ENCODE measurements at places on chromosomes 13 and 19. TPM values are rescaled to one million over a fixed set of nuclear protein-coding genes. Genes with fewer than 3 reads are reported as not detected.

The GNG7 gene
- polyA plus RNA-seq: 3.5 TPM

The KLK14 gene
- not detected for polyA plus RNA-seq

The ZNF548 gene
- 2.2 TPM for polyA plus RNA-seq

The NECTIN2 gene
- 72.5 TPM for polyA plus RNA-seq

The NKG7 gene
- 4.7 TPM for polyA plus RNA-seq

The CCDC122 gene
- polyA plus RNA-seq: 13.0 TPM

The MYO1F gene
- polyA plus RNA-seq: 1.3 TPM

The RINL gene
- 33.2 TPM for polyA plus RNA-seq

GRCh38 chr13:33033051-33033812, 17.0 kb downstream of the KL start:
- DNase-seq: no peak

DNA sequence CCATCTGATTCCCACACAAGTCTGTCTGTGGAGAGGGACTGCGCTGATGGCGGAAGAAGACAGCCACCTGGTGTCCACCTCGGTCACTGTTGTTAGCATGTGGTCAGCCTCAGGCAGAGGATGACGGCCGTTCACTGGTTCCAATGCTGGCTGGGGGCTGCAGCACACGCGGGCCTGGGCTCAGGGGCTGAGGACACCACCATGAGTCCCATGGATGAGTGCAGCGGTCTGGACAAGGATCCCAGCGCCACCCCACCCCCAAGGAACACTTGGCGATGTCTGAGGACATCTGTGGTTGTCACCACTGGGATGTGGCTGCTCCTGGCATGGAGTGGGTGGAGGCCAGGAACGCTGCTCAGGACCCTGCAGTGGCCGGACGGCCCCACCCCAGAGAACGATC, 10.9 kb downstream of the DPP9 start:
- no peak for DNase-seq

DNA sequence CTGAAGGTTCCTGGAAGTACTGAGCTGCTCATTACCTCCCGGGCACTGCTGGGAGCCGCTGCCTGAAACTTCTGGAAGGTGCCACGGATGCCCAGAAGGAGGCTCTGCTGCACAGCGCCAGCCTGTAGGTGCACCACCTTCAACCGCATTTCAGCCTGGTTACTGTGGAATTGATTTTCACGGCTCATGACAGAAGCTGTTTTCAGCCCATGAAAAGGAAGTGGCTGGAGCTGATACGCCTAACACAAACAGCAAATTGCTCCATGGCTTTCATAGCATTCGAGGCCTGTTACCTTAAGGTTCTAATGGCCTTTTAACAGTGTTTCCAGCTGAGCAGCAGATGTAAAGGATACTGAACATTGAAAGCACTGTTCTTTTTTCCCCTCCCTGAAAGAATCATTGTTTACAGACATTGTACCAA, 22.0 kb downstream of the GPC6 start:
- peak; percentile 27 for DNase-seq

DNA sequence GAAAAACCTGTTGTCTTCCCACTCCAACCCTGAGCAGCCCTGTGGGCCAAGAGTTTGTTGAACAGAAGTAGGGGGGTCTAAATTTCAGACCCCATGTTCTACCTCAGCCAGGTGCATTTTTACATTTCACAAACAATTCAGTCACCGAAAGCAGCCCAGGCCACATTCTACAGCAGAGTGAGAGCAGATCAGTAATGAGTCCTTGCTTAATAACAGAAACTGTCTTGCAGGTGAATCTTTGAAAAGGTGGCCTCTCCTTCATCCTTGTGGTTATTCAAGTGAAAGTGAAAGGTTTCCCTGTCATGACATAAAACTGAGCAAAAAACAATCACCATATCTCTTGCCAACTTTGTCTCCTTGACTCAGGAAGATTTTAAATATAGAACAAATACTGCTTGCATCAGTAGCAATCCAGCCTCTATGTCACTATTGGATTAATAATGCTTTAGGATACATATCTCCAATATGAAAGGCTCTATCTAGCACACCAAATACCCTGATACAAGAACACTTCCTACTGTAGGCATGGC, 670.2 kb downstream of the DIAPH3 start:
- DNase-seq: no peak

- no peak for DNase-seq
Measured at GRCh38 chr19:39498798-39499642, at the start of gene DLL3. Gene DLL3, plus strand, starts transcription at chr19:39498947. Its CDS starts 28 bp downstream, at chr19:39498975.

GRCh38 chr13:68929075-68929745, 1178.4 kb upstream of the ATXN8OS start:
- DNase-seq: no peak

GRCh38 chr19:38904581-38905539, 5.1 kb downstream of the NFKBIB start:
- peak; percentile 75 for DNase-seq

GRCh38 chr19:55325172-55325571, at the start of gene TMEM150B:
Gene TMEM150B, minus strand, starts transcription at chr19:55325341. Its CDS starts 4,305 bp downstream, at chr19:55321036.
- DNase-seq: no peak

DNA sequence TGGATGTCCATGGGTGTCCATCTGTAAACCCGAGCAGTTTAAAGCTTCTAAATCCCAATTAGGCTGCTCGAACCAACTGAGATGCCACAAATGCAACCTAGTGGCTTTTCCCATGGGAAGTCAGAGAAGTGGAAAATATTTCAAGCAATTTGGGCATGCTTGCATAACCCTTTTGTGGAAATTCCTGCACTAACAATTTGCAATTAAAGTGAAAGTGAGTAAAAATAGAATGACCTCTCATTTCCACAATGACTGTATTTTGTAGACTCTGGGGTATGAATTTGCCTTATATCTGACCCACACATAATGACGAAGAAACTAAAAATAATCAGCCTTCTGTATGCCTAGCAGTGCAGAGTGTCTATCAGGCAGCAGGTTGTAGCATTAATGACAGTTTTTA, 91.8 kb upstream of the TSC22D1 start:
- DNase-seq: no peak

GRCh38 chr13:38905861-38906260, 84.8 kb downstream of the STOML3 start:
- DNase-seq: no peak

GRCh38 chr13:49113526-49114286, 106.4 kb upstream of the MLNR start:
- peak; percentile 6 for DNase-seq

DNA sequence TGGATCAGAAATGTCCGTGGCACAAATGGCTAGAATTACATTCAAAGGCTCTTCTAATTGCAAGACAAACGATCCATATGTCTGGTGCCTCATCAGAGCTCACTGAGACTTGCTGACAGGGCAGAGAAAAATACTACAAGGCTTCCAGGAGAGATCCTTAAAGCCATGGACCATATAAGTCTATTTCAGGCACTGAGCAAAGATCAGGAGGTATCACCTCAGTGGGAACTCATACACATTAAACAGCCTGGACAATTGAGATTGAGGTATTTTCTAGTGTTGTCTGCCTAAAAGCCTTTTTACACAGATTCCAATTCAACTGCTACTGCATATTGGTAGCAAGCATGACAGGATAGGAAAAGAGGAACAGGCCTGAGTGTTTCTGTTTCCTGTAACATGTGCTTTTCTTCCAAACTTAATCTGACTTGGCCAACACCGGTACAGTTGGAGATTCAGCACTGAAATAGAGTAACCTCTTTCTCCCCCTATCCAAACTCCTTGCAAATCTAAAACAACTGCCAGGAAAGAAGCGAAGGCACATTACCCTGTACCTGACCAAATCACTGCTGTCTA, 65.9 kb downstream of the SERP2 start:
- no peak for DNase-seq

- DNase-seq: no peak
Measured at GRCh38 chr13:32645854-32646253, 59.6 kb downstream of the PDS5B start.

- DNase-seq: peak; percentile 100
Measured at GRCh38 chr19:8050274-8051096, 2.1 kb upstream of the CCL25 start.

DNA sequence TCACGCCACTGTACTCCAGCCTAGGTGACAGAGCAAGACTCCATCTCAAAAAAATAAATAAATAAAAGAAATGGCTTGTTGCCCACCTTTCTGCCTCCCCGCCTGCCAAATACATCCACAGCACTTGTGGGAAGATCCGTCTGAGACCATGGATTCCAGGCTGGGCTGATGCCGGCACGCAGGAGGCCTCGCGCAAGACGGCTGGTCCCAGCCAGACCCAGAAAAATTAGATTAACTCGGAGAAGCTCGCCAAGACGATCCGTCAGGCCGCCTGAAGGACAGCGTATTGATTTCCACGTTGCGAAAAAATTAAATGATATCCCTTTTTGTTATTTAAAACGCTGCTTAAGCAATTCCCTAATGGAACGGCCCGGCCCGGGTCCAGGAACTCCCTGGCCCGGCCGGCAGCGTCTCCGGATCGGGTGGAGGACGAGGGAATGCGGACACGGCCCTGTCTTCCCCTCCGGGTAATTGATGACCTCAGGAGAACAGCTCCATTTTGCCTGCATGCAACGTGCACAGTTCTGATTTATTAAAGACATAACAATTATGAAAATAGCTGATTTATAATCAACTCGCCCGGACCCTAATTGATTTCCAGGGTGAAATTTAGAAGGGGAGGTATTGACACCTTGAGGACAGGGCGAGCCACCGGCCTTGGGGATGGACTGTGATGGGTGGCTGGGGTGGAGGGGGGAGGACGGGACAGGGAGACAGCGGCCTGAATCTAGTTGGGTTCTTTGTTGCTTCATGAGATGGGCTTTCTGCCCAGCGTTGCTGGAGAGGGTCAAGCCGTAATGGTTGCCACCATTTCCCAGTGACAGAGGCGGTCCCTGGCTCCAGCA, 52.1 kb downstream of the ZNRF4 start:
- no peak for DNase-seq

DNA sequence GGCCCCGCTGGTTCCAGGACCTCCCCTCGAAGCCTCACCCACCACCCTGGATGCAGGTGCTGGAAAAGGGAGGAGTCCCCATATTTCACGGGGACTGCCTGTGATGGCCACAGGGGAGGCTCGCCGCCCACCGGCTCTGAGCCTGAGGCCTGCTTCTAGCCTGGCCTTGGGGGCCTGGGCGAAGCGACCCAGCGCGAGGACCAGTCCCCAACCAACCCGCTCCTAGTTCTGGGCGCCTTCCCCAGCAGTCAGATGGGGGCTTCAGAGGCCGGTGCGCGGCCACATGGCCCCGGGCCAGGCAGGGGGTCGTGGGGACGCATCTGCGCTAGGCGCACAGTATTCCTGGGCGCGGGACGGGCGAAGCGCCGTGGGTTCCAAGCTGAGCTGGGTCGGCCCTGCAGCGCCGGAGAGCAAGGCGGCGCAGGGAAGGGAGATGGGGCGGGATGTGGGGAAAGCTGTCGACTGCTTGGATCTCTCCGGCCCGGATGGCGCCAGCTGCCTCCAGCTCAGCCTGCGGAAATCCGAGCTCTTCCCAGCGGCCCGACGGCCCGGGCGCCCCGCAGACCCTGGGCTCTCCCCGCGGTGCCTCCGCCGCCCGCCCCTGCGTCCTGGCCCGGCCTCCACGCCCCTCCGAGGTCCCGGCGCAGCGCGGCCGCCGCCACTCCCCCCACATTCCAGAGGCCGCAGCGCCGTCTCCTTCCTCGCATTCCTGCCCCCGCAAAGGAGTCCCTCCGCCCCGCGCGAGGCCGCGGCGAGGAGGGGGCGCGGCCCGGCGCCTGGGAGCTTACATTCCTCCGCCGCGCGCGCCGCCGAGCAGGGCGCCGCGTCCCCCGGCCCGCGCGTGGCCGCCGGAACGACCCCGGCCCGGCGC, at the start of gene WTIP:
WTIP (plus strand) TSS at position 788 of the 871 bp plus-strand sequence. CDS start 217 bp downstream, outside the sequence.
- no peak for DNase-seq

- DNase-seq: no peak
Measured at GRCh38 chr19:29302002-29302928, 89.3 kb upstream of the UQCRFS1 start.

- no peak for DNase-seq
Measured at GRCh38 chr13:100986571-100986970, 312.0 kb upstream of the TMTC4 start.

- no peak for DNase-seq
Measured at GRCh38 chr13:110813646-110814624, 100.4 kb downstream of the ING1 start.

DNA sequence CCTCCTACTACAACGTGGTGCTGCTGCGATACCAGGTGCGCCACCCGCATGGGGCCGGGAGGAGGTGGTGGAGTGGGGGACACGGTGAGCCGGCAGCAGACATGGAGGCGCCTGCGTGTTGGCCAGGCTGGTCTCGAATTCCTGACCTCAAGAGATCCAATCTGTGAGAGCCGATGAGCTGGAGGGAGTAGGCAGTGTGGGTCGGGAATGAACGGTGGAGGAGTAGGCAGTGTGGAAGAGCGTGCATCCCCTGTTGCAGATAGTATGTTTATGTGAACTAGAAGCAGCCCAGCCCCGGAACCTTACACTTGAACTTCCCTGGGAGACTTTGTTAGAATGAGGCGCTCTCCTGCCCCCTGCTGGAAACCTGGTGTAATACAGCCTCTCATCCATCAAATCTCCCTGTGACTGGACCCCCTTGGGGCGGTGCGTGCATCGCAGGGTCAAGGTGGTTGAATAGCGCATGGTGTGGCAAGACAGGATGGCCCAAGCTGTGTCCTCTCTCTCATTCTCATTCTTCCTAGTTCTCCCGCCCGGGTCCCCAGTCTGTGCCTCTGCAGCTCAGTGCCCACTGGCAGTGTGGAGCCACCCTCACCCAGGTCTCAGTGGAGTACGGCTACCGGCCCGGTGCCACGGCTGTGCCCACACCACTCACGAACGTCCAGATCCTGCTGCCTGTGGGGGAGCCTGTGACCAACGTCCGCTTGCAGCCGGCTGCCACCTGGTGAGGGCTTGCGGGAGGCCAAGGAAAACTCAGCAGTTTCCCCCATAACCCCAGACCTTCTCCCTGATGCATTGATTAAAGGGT, 10.5 kb upstream of the B3GNT3 start:
- DNase-seq: peak; percentile 77

DNA sequence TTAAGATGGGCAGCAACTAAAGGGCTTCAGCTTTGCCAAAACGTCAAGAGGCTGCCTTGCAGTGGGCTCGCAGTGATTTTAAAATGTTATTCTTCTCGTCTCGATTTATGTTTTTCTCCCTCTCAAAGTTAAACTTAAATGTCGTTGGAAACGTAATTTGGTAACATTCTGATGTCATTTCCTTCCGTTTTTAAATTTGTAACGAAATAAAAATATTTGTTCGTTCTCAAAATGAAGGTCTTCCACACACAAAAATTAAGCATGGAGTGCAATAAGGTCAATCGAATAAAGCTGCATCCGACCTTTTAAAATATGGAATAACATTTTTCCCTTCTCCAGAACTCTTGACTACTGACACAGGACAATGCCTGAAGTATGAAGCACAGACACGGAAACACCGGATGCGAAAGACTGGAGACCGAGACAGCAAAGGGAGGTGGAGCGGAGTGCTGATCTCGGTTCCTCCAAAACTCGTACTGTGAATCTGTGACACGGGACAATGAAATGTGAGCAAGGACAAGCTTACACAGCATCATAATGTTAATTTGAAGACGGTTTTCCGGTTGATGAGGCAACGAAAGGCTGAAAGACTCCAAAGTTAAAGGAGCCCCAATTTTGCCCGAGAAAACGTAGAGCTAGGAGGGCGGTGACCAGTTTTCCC, 850 bp downstream of the MTMR6 start:
- peak; percentile 52 for DNase-seq
